ENCODE measurements at places on chromosomes 13 and 19.

DNA sequence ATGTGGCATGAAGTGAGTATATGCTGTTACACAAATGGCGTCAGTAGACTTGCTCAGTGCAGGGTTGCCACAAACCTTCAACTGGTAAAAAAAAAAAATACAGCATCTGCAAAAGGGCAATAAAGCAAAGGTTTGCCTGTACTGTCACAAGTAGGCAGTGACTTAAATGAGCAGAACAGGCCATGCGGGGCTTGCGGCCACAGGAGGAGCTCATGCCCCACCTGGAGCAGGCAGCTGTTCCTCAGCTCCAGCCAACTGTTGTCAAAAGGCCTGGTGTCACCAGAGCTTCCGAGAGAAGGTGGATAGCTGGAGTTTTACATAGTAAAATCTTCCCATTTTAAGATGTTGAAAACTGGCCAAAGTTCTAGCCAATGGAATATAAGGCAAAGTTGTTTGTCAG lies 7.7 kb downstream of the ATP7B start:
- no peak for DNase-seq

- no peak for DNase-seq
Measured at GRCh38 chr19:15337202-15337601, 4.9 kb upstream of the BRD4 start.

- no peak for DNase-seq
Measured at GRCh38 chr13:99366075-99366987, 59.1 kb upstream of the GPR183 start.

GRCh38 chr13:22176968-22177520 lies 506.2 kb downstream of the FGF9 start:
- DNase-seq, result no peak

DNA sequence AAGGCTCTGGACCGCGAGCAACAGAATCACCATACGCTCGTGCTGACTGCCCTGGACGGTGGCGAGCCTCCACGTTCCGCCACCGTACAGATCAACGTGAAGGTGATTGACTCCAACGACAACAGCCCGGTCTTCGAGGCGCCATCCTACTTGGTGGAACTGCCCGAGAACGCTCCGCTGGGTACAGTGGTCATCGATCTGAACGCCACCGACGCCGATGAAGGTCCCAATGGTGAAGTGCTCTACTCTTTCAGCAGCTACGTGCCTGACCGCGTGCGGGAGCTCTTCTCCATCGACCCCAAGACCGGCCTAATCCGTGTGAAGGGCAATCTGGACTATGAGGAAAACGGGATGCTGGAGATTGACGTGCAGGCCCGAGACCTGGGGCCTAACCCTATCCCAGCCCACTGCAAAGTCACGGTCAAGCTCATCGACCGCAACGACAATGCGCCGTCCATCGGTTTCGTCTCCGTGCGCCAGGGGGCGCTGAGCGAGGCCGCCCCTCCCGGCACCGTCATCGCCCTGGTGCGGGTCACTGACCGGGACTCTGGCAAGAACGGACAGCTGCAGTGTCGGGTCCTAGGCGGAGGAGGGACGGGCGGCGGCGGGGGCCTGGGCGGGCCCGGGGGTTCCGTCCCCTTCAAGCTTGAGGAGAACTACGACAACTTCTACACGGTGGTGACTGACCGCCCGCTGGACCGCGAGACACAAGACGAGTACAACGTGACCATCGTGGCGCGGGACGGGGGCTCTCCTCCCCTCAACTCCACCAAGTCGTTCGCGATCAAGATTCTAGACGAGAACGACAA lies 1.8 kb downstream of the PCDH17 start:
- DNase-seq, result no peak

- no peak for DNase-seq
Measured at GRCh38 chr13:101977475-101977874, 424.4 kb downstream of the FGF14 start.

GRCh38 chr13:106212386-106213010 lies 323.0 kb downstream of the EFNB2 start:
- no peak for DNase-seq

- DNase-seq, result no peak
Measured at GRCh38 chr19:36152019-36152351, 262 bp downstream of the COX7A1 start.
